ENCODE measurements at places on chromosomes 1 and 21.

GRCh38 chr1:247701338-247701737, 15.1 kb downstream of the OR6F1 start:
- no peak for DNase-seq

- DNase-seq: peak; percentile 68
Observed at GRCh38 chr1:92323473-92324453, 24.9 kb downstream of the RPAP2 start.

GRCh38 chr1:55631509-55631908, 416.3 kb upstream of the USP24 start:
- no peak for DNase-seq

DNA sequence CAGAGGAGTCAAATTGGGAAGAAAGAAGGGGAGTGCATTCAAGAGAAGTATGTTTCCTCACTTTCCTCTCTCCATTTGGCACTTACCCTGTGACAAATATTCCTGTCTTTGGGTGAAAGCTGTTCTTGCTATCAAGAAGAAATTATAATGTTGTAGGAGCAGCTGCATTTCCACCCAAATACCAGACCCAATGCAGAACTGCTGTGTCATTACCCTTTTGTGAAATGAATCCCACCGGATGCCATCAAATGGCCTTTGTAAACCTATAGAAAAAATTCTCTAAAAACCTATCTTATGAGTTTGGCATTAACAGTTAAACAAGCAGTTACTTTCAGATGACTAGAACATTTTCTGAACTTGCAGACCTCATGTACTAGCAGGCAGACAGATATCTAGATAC, 16.7 kb upstream of the PALMD start:
- no peak for DNase-seq

- no peak for DNase-seq
Observed at GRCh38 chr1:112247961-112248360, 148.1 kb upstream of the CTTNBP2NL start.

GRCh38 chr1:97630281-97630680, 290.6 kb downstream of the DPYD start:
- no peak for DNase-seq

DNA sequence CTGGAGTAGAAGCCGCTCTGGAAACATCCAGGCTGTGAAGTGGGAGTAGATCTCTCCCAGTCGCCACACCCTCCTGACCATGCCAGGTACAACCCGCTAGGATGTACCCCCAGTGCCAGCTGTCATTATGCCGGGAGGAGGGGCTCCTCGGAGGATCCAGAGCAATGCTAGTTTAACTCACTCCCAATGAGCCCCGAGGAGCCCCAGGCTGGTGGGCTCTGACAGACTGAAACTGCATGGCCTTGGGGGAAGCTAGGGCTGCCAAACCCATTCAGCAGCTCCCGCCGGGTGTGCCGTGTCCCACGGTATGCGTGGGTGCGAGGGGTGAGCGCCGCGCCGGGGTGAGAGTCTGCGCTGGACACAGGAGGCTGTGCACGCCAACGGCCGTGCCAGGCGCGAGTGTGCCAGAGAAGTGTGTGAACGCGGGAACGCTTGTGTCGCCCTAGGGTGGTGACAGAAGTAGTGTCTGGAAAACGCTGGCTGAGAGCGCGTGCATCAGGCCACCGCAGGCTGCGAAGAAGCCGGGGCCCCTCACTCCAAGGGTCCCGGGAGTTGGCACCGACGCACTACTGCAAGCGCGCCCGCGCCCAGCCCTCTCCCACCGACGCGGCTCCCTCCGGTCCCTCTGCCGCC, 177.1 kb upstream of the EDN2 start:
- peak; percentile 76 for DNase-seq

- DNase-seq: no peak
Observed at GRCh38 chr1:115164940-115165705, 75.8 kb upstream of the TSPAN2 start.

GRCh38 chr1:155126556-155127104, 1.0 kb upstream of the EFNA1 start:
- peak; percentile 77 for DNase-seq

GRCh38 chr1:230787471-230787870, 40.3 kb downstream of the CAPN9 start:
- no peak for DNase-seq

- peak; percentile 87 for DNase-seq
Observed at GRCh38 chr1:15684042-15684461, at the start of gene PLEKHM2. PLEKHM2 (plus strand) TSS chr1:15684320; CDS start chr1:15684559, 239 bp downstream.

GRCh38 chr1:226526801-226527595, 21.6 kb upstream of the STUM start:
- no peak for DNase-seq

- no peak for DNase-seq
Observed at GRCh38 chr1:4689271-4689935, 35.0 kb downstream of the AJAP1 start.

DNA sequence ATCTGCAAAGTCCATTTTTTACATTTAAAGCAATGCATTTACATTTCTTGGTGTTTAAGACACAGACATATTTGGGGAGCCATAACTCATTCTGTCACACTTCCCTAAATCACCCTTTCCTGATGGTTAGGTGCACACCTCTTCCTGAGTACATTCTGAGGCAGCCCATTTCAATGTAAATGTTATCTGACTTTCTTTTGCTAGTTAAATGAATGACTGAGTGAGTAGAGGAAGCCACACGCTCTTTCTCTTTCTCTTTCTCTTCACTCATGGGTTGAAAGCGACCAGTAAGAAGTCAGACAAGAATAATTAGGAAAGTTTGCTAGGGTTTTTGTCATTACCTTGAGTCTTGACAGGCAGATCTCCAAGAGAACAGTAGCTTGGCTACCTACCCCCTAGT, 143.1 kb downstream of the S1PR1 start:
- peak; percentile 66 for DNase-seq

DNA sequence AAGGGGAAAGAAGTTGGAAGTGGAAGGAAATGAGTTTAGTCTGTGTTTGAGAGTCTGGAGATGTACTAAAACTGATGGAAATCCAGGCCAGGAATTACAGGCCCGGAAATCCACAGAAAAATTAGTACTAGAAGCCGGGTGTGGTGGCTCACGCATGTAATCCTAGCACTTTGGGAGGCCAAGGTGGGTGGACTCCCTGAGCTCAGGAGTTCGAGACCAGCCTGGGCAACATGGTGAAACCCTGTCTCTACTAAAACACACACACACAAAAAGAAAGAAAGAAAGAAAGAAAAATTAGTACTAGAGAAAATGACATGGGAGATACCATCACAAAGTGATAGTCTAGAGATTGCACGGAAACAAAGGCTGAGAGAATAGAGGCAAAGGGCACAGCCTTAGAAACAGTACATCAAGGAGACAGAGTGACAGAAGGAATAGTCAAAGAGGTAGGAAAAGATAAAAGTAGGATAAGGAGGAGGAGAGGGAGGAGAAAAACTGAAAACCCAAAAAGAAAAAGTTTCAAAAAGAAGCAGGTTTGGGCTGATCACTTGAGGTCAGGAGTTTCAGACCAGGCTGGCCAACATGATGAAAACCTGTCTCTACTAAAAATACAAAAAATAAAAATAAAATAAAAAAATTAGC, 4.8 kb upstream of the TAF13 start:
- no peak for DNase-seq

- no peak for DNase-seq
Observed at GRCh38 chr1:54976747-54977146, 3.7 kb upstream of the TMEM61 start.

GRCh38 chr21:35520302-35520701, 471.2 kb upstream of the RUNX1 start:
- no peak for DNase-seq

DNA sequence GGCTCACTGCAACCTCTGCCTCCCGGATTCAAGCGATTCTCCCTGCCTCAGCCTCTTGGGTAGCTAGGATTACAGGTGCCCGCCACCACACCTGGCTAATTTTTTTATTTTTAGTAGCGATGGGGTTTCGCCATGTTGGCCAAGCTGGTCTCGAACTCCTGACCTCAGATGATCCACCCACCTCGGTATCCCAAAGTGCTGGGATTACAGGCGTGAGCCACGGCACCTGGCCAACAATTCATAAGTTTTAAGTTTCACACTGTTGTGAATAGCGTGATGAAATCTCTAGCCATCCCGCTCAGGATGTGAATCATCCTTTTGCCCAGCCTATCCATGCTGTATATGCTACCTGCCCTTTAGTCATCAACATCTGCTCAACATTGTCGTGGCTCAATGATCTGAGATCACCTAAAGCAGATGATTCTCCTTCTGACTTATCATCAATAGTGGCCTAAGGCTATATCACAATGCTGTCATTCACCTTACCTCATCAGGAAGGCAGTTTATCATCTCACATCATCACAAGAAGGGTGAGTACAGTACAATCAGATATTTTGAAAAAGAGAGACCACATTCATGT, 2.6 kb downstream of the PFDN2 start:
- DNase-seq: peak; percentile 73

- no peak for DNase-seq
Observed at GRCh38 chr21:16913010-16913409, 599.8 kb upstream of the CXADR start.

DNA sequence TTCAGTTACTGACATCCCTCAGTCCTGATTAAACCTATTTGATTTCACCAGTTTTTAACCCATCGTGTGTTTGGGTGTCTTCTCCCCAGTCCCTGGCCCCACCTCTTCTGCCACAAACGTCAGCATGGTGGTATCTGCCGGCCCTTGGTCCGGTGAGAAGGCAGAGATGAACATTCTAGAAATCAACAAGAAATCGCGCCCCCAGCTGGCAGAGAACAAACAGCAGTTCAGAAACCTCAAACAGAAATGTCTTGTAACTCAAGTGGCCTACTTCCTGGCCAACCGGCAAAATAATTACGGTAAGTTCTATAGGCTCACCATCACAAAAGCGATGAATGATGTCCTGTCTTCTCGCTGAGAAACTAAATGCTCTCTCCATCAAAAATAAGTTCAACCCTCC, 28.7 kb downstream of the NBPF3 start:
- DNase-seq: peak; percentile 64

DNA sequence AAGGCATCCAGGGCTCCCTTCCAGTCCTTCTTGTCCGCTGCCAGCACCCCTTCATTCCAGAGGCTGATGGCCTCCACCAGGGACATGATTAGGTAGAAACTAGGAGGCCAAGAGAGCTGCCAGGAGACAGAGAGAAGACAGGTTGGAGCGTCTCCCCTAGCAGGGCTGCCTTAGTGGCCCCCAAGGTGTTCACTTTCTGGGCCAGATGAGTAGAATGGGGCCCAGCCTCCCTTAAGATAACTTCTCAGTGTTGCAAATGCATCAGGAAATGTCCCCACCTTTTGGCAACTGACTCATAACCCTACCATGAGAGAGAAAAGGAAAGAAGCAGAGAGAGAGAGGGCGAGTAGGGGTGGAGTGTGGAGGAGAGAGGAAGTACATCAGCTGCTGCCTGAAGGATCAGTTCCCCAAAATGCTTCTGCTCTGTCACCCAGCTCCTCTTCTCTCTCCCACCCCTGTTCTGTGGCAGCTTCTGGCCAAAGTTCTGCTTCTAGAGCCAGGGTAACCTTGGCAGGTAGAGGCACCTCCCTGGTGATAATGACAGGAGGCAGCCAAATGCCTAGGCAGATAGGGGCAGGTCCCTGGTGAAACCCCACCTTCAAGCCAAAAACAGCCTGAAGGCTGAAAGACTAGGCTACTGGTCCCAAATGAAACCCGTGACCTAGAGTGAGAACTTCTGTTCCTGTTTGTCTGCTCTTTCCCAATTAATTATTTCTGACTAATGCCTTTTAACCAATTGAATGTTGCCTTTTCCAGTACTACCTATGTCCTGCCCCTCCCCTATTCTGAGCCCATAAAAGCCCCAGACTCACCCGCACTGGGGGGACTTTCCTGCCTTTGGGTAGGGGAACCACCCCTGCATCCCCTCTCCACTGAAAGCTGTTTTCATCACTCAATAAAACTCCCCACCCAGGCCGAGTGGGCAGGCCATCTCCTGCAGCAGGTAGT, at the start of gene NCF2:
TSS of gene NCF2 (minus strand) at position 216 of the 948 bp plus-strand sequence. CDS start at position 86, 130 bp downstream.
- peak; percentile 89 for DNase-seq

DNA sequence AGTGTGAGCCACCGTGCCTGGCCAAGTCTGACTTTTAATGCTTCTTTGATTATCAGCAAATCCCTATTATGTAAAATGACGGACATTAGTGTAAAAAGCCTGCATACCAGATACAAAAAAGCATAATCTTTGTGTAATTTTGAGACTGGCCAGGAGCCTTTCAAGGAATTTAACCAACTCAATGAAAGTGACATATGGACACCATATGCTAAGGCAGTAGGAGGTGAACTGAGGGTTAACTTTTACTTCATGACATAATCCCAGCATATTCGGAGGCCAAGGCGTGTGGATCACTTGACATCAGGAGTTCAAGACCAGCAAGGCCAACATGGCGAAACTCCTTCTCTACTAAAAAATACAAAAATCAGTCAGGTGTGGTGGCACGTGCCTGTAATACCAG, 94.6 kb downstream of the EIF4G3 start:
- DNase-seq: no peak

DNA sequence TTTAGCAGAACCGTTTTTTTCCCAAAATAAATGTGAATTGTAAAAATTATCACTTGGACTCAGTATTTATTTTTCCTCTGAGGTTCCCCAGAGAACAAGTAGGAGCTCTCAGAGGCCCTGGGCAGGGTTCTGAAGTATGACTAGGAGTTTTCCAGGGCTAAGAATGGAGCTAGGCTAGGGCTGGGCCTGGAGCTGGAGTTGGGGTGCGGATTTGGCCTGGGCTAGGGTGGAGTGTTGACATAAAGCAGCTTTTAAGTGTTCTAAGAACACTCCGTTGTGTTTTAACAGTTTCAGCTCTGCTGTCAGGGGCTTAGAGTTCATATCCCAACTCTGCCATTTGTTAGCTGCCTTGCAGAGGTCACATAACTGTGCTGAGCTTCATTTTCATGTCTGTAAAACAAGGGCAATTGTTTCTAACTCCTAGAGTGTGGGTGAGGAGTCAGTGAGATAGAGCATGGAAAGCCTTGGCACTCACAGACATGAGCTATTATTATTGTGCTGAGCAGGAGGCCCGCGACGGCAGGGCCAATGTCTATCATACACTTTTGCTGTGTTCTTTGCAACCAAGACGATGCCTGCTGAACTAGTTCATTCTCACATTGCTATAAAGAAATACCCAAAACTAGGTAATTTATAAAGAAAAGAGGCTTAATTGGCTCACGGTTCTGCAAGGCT, 51.1 kb downstream of the LACTBL1 start:
- DNase-seq: no peak

DNA sequence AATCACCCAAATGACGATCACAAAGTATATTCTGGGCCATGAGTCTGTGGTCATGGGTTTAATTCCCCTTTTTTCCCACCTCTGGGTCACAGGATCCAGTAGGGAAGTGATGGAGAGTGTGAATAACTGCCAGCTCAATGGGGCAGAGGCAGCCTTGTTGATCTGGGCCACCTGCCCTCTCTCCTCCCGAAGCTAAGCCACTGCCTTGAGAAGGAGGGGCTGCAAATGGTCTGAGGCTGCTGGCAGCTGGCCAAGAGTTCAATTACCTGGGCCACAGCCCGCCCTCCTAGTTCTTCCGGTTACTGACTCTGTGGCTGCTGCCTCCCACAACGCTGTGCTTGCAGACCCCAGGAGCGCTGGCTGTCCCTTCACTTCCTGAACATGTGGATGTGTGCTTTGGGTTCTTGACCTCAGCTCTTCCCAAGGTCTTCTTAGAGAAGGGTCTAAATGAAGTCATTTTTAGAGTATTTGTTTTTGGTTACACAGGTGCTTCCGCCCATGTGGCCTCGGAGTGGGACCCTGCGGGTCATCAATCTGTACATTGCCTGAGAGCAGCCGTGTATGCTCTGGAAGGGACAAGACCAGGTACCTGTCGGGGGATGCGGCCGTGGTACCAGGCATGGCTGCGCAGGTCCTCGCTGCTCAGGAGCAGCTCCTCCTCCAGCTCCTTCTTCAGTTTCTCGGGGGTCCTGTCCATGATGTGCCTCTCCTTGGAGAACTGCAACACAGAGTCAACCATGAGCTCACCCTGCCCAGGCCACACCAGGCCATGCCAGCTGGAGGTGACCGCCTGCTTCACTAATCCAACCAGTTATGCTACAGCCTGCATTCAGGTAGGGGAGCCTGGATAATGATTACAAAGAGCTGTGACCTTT, 89.7 kb downstream of the BCAR3 start:
- no peak for DNase-seq

All from activated CD4-positive, alpha-beta T cell treated with anti-CD3 and anti-CD28 coated beads, Interleukin-2, amount 10 ng/mL, durations not matched to agents 24 days and 14 days (primary cell).